Stimulated activated CD8-positive, alpha-beta memory T cell treated with anti-CD3 and anti-CD28 coated beads, Interleukin-4, amount 100 ng/mL, for 4 hours (primary cell): ENCODE measurements at places on chromosomes 13 and 19.

GRCh38 chr19:46076951-46077814 lies 36.4 kb upstream of the IGFL4 start:
- no peak for DNase-seq

DNA sequence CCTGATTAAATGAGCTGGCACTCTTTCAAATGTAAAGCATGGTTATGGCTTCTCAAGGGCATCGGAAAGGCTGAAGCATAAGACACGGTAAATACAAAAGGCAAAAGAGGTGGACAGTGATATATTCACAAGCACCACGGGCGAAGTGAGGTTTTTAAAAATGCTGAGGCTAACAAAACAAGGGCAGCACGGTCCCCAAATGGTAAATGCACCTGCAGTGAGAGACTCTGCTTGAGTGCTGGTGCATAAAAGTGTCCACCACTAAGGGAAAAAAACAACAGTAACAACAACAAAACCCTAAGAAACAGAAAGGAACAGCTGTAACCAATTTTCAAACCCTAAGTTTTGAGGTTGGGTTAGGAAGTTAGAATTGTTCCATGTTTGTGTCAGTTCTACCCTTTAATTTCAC lies 234.9 kb downstream of the PCDH9 start:
- no peak for DNase-seq

- DNase-seq: peak; percentile 66
Measured at GRCh38 chr19:12365236-12366162, at the start of gene ZNF442. ZNF442 (minus strand) TSS chr19:12365683; CDS start chr19:12363631, 2,052 bp downstream.

DNA sequence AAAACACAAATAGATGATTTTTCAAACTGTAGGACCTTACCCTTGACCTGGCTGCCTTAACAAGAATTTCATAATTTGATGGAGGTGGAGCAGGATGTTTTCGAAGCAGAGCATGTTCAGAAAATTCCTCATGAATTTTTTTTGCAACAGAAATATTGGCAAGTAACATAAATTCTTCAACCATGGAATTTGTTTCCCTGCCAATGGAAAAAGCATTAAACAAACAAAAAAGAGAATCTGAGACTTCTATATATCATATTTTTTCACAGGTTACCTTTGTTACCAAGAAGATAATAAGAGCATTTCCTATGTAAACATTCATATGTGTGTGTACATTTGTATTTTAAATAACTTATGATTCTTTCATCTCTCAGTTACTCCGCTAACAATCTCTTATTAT lies 18.3 kb downstream of the DIS3 start:
- DNase-seq: no peak

GRCh38 chr13:40190641-40191100 lies 475.8 kb downstream of the FOXO1 start:
- peak; percentile 39 for DNase-seq
